ENCODE measurements at places on chromosomes 6 and 20.

GRCh38 chr6:747921-748320 is 55.0 kb upstream of the EXOC2 start:
- DNase-seq = no peak

- no peak for DNase-seq
Observed at GRCh38 chr20:55583036-55583435, 422.3 kb downstream of the CBLN4 start.

DNA sequence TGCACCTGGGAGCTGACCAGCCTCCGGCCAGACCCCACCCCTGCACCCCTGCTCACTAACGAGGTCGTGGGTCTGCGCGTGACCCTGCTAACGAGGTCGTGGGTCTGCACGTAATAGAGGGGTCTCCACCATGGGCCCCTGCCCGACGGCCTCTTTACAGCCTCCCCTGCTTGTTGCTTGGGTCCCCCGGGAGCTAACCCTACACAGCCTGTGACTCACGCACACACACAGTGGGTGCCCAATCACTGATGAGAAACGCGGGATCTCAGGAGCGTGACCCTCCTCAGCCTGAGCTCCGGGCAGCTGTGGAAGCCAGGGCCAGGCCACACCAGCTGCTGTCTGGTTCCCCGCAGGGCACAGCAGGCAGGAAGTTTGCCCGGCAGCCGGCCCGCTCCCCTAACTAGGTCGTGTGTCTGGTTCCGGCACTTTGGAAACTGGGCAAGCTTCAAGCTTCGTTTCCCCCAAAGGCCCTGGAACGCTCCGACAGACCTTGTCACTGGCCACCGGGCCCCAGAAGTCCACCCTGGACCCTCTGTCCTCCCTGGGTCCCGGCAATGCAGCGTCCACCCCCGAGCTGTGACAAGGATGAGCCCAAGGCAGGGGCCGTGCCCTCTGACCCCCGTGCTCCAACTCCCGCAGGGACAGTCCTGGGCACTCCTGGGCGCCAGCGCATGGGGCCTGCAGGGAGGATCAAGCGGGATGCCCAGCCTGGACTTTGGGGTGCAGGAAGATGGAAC is 767 bp downstream of the PTK6 start:
- DNase-seq = no peak

DNA sequence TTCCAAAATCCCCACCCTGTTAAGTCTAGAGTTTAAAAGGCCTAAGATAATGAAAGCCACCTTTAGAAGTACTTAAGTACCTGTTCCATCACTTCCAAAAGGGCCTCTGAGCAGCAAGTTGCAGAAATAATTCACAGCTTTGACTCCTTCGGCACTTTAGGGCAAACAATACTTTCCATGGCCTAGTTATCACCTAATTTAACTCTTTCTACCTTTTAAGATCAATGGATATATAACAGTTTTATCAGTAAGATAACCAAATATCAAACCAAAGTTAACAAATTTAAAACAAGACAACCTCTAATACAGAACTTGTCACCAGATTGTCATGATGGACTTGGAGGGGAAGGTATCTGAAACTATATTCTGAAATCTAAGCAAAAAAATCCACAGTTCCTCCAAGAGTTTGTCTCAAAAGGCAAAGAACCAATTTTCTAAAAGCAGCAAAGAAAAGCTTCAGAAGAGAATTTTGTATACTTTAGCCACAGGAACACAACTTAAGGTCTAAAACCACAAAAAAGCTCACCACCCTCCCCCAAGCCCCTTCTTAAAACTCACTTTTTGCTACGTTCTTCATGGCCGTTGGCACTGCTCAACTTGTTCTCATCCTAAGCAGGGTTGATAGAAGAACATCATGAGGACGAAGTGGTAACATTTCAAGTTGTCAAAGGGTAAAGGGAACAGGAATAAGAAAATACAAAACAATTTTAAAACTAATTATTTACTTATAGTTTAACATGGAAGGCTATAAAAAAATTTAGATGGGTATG is 3.5 kb downstream of the RBM39 start:
- DNase-seq = no peak

GRCh38 chr20:25116739-25117458 is 35.0 kb upstream of the VSX1 start:
- DNase-seq = no peak

DNA sequence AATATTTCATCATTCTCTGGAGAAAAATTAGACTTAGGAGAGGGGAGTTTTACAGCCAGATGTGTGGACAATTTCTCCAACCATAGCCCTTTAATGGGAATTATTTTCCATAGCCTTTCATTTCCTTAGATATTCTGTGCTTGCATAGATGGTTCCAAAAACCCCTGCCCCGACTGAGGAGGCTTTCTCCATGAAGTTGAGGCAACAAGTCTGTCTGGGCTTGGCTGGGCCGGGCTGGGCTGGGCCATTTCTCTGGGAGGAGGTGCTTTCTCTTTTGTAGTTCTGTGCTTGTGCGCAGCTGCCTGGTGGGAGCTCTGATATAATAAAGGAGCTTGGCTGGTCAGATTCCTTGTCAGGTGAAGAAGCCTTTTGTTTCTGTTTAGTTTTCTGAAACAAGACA is 71.4 kb downstream of the SOBP start:
- DNase-seq = no peak

GRCh38 chr6:38012573-38012972 is 193.0 kb downstream of the ZFAND3 start:
- DNase-seq = no peak

- DNase-seq = no peak
Observed at GRCh38 chr20:38557174-38557573, 23.8 kb upstream of the ADIG start.

- DNase-seq = peak; percentile 30
Observed at GRCh38 chr6:129686941-129687627, 22.9 kb downstream of the ARHGAP18 start.

DNA sequence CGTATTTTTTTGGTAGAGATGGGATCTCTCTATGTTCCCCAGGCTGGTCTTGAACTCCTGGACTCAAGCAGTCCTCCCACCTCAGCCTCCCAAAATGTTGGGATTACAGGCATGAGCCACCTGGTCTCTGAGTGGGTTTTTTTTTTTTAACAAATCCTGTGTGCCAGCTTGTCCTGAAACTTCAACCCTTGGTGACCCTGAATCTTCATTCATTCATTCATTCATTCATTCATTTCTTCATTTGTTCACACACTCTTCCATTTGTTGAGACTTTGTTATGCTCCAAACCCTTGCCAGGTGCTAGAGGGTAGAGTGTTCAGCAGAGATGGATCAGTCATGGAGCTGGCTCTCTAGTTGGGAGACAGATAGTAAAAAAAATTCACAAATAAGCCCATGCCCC is 12.0 kb upstream of the VAPB start:
- DNase-seq = no peak

- no peak for DNase-seq
Observed at GRCh38 chr6:115887891-115888290, 172.8 kb downstream of the FRK start.

DNA sequence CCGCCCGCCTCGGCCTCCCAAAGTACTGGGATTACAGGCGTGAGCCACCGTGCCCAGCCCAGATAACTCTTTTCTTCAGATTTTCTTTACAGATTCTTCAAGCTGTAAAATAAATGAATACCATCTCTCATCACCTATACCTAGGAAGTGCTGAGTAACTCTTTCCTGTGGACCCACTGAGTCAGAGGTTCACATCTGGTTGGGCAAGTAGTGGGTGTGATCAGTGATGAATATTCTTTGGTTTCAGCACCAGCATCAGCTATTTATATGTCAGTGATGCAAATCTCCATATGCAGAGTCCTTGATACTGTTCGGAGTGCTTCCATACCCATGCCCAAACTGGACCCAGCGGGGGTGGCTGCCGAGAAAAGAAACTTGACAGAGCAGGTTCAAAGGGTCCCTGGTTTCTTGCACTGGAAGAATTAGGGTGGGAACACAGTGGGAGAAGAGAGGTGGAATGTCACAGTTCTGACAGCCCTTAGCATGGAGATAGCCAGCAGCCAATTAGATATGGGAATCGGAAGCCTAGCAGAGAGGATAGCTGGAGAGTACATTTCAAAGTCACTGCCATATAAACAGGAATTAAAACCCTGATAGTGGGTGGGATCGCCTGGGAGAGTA is 64.9 kb upstream of the DDR1 start:
- DNase-seq = peak; percentile 57

- no peak for DNase-seq
Observed at GRCh38 chr6:13577926-13578325, 3.5 kb downstream of the SIRT5 start.

- DNase-seq = no peak
Observed at GRCh38 chr6:39617520-39617919, 107.7 kb downstream of the KIF6 start.

DNA sequence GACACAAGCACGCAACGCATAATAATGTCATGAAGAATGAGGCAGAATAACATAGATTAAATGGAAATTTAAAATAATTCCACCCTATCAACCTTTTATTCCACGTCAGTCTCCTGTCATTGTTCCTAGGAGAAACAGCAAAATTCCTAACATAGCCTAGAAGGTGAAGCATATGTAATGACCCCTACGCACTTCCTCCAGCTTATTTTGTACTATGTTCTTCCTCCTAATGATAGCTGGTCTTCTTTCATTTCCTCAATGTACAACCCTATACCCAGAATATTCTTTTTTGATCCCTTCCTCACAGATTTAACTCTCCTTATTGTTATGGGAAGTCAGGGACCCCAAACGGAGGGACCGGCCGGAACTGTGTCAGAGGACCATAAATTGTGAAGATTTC is 122.0 kb upstream of the CARMIL1 start:
- DNase-seq = no peak

- DNase-seq = no peak
Observed at GRCh38 chr20:59831916-59832270, 101.5 kb downstream of the SYCP2 start.

DNA sequence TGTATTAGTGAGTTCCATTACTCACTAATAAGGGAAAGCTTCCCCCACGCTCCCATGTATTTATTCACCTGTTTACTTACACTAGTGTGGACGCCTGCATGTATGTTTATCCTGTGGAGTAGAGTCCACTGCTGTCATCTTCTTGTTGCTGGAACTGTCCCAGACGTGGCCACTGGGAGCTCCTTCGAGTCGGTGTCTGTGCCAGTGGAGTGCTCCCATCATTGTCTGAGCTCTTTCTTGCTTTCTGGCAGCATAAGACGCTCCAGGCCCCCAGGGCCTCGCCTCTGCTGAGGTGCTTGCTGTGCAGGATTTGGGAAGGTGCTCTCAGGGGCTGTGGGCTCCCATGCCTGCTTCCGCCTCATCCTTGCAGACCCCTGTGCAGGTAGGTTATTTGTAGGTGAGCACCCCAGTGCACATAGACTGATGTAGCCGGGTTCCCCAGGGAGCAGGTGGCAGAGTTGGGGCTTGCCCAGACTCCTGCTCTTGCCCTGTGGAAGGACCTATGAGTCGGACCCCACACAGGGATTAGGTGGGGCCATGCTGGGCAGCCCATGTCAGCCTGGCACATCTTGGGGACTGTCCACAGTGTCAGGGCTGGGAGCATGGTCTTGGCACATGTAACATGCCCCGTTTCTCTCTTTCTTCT is 16.6 kb downstream of the PHACTR3 start:
- DNase-seq = no peak

DNA sequence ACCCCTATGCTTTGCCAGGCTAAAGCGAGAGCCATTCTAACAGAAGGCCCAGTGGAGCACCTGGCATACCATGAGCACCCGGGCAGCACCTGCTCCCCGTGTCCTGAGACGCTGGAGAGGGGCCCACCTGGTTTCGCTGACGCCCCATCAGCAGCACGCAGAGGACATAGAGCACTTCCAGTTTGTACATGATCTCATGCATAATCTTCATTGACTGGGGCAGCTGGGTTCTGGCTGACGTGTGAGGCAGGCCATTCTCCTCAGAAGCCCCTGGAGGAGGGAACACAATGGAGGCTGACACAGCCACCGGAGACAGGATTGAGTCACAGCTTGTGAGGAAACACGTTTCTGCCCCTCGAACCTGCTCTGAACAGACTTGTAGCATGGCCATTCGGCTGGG is 65.4 kb downstream of the MYH7B start:
- DNase-seq = no peak

DNA sequence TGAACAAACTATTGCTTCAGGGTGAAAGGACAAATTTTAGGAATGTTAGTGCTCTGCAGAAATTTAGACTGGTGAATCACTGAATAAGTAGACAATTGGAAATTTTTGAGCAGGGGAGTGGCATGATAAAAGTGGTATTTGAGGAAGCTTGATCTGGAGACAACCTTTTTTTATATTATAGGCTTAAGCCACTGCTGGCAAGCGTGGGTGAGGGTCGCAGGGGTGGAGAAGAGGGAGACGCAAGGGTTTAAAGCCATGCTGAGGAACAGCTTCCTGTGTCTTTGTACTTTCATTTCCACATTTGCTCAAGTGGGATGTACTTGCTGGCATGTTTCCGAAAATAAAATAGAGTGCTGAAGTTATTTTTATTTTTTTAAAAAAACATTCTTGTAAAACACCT is 23.7 kb downstream of the NCOA7 start:
- DNase-seq = no peak

DNA sequence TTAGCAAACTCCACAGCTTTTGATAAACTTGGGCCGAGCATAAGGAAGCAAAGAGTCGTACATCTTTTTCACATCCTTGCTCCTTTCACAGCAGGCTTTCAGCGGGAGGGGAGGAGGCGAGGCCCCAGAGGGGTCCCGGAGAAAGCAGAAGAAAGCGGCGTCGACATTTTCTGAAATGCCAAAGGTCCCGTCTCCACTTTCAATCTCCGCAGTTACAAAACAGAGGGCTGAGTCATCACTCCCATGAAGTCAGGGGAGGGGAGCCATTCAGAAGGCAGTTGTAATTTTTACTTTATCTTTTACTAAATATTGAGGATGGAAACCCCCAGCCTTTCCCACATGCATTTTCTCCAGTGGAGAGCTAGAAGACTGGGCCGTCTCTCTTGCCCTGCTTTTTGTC is 174.2 kb upstream of the THBS2 start:
- DNase-seq = no peak

Measured in stimulated activated CD8-positive, alpha-beta memory T cell treated with anti-CD3 and anti-CD28 coated beads, Interleukin-15, amount 100 ng/mL, for 48 hours (primary cell).